GM12864 (cell line): ENCODE measurements at places on chromosomes 4 and X.

GRCh38 chr4:53680598-53680997 lies 89.3 kb upstream of the LNX1 start:
- no peak for DNase-seq

DNA sequence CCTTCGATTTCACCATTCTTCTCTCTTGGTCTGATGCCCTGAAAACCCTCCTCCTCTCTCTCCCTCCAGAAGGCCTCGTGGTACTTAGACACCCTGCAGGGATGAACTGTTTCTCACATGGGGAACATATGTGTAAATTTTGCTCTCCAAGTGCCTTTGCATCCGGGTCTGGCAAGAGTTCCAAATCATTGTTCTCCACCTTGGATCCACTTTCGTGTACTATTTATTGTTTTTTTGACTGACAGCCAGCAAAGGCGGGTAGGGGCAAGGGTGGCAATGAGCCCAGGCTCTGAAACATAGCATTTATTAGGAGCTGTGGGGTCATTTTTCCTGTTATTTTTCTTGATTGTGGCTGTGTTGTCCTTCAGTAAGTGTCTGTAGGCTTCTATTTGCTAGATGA lies 81.7 kb downstream of the RTL5 start:
- no peak for DNase-seq

DNA sequence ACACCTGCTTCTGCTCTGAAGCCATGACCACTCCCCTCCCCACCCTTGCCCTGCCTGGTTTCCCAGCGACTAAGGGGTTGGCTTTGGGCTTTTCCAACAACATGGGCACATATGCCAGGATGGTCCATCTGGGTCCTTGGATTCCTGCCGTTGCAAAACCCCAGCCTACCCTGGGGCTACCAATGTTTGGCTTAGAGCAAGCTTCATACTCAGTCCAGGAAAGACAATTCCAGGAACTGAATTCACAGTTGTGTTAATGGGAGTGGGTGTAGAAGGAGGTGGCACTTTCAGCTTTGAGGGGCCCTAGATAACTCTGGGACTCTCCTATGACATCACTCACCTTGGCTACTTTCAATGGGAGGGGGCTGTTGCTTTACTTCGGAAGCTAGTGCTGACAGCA lies 9.0 kb downstream of the FGFBP1 start:
- no peak for DNase-seq

DNA sequence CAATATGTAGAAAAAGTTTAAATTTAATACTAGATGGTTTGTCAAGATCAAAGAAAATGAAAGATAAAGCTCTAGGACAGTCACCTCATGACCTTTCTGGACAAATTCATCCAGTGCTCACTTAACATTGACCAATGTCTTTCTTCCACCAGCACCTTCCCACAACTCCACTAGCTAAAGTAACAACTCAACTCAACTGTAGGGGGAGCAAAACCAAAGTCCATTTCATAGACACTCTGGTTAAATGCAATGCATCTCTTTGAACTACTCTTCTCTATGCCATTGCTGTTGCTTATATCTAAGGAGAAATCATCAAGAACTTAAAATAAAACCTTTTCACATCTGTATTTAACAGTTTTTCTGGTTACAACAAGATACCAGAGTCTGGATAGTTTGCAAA lies 25.1 kb downstream of the UGT2B4 start:
- DNase-seq: no peak

GRCh38 chr4:18314731-18315130 lies 293.2 kb upstream of the LCORL start:
- no peak for DNase-seq
